ENCODE measurements at places on chromosomes 2 and 18.

GRCh38 chr18:8036551-8036950 lies 469.4 kb downstream of the PTPRM start:
- peak; percentile 68 for DNase-seq

GRCh38 chr2:138112536-138112935 lies 148.3 kb downstream of the HNMT start:
- DNase-seq: no peak

DNA sequence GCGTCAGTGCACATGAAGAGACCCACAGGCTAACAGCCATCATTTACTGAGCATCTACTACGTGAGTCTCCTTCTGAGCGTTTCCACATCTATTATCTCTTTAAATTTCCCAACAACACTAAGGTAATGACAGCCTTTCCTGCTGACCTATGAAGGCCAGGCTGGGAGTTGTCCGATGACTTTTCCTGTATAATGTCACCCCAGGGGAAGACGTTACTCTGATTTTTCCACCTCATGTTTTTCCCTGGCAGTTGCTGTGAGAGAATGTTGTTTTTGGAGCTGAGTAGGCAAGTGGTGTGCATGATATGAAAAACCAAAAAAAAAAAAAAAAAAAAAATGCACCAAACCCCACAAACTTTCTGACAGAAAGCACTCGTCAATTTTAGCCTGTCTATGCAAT lies 207.6 kb downstream of the SLC8A1 start:
- no peak for DNase-seq

DNA sequence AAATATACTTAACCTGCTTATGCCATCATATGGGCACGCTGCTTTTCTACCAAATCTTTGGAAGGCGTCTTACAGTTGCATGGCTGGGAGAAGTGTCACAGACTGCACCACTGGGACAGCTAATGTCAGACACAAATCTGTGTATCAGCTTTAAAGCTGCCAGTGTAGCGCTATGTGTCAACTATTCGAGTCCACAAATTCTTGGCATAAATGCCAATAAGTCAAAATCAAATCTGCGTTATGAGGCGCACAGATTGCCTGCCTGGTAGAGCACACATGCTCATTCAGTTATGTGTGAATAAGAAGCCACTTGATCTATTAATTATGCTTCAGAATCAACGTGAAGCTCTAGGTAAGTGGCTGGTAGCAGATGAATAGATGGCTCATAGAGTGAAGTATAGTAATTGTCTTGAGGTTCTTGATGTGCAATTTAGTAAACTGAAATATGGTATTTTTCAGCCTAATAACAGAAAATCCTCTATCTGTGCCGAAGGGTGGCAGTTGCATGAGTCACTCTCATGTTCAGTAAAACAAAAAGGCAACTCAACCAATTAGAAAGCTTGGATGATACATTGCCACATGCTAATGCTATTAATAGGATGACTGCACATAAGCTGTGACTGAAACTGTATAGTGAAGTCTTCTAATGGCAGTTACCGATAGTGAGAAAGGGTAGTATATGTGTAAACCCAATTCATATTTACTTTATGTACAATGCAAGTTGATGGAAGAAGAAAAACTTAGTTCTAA lies 52.0 kb downstream of the DCC start:
- no peak for DNase-seq

DNA sequence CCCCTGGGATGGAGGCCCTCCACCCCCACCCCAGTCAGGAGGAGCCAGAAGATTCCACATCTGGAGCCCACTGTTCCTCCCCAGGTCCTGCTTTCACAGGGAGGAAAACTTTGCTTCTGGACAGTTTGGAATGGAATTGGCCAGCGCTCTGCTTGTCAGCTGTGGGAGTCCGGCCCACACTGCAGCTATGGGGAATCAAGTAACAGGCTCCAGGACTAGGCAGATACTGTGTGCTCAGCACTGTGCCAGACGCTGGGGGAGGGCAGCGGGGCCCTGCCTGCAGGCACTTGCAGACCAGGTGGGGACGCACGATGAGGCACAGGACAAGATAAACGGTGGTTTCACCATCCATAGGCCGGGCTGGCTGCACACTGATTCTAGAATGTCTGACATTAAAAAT lies 114.0 kb downstream of the STPG4 start:
- peak; percentile 58 for DNase-seq

DNA sequence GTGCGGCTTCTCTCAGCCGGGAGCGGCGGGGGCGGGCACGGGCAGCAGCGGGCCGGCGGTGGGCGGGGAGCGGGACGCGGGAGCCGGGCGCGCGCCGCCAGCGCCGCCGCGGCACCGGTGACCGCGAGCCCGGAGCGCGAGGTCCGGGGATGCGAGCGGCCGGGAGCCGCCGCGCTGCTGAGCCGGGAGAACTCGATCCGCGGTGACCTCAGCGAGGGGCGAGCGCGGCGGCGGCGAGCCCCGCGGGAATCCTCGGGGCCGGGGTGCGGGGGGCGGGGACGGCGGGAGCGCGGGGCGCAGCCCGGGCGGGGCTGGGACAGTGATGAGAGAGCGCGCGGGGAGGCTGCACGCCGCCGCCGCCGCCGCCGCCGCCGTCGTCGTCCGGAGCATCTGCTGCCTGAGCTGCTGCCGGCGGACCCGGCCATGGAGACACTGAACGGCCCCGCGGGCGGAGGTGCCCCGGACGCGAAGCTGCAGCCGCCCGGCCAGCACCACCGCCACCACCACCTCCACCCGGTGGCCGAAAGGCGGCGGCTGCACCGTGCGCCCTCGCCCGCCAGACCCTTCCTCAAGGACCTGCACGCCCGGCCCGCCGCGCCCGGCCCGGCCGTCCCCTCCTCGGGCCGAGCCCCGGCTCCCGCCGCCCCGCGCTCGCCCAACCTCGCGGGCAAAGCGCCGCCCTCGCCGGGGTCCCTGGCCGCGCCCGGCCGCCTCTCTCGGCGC lies at the start of gene MTCL1:
Gene MTCL1, plus strand, starts transcription at position 319 of the 723 bp plus-strand sequence. Its CDS starts 105 bp downstream, at position 424.
- DNase-seq: peak; percentile 58

- DNase-seq: no peak
Measured at GRCh38 chr2:101740555-101740964, 43.1 kb downstream of the MAP4K4 start.

- DNase-seq: no peak
Measured at GRCh38 chr2:12762976-12763375, 46.2 kb downstream of the TRIB2 start.

GRCh38 chr2:236545814-236546480 lies 23.7 kb upstream of the ACKR3 start:
- DNase-seq: no peak

GRCh38 chr2:8118940-8119781 lies 562.7 kb upstream of the ID2 start:
- DNase-seq: no peak

GRCh38 chr2:73746015-73746876 lies 9.1 kb upstream of the TPRKB start:
- DNase-seq: no peak

DNA sequence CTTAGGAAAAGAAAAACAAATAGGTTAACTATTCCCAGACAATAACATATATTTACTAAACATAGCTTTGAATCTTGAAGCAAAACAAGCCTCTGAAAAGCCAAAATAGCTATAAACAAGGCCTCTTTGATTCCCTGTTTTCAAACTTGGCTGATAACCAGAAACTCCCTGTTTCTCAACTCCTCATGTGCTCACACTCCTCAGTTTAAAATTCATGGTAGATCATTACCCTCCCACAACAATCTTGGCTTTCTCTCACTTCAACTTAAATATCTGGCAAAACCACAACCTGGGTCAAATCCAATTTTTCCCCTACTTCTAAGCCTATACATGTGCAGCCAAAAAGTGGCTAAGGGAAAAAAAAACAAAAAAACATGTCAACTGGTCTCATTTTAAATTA lies 15.6 kb downstream of the SUCLG1 start:
- no peak for DNase-seq

DNA sequence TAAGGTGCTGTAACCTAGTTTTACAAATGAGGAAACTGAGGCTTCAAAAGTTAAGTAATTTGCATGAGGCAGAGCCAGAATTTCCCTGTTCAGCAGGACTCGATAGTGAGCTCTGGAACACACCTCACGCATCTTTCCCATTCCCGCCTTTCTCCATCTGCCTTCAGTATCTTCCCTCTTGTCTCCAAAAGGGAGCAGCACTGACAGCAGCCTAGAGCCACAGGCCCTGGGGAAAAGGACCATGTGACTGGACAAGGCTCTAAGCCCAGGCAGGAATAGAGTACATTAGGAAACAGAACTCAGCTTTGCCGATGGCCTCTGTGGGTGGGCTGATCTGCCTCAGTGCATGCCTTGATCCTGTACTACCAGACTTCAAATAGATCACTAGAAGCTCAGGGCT lies 21.5 kb downstream of the GPR155 start:
- peak; percentile 21 for DNase-seq

GRCh38 chr2:142065156-142065555 lies 65.7 kb downstream of the LRP1B start:
- no peak for DNase-seq

GRCh38 chr2:177810906-177811305 lies 261.7 kb downstream of the PDE11A start:
- no peak for DNase-seq

DNA sequence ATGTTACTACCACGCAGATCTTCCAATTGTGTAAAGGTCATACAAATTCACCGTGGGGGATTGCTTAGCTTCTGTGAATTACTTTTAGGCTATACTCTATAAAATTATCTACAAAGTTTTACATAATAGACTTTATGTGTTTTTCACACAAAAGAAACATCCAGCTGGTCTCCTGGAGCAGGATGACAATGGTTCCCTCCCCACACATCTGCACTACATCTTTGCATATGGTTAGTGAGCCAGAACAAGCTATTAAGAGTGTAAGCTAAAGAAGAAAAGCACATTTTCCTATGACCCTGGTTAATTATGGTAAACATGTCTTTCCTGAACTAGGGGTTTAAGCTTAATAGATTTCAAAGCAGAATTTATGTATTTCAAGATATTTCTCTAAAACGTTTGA lies 295.1 kb downstream of the ASXL3 start:
- no peak for DNase-seq

DNA sequence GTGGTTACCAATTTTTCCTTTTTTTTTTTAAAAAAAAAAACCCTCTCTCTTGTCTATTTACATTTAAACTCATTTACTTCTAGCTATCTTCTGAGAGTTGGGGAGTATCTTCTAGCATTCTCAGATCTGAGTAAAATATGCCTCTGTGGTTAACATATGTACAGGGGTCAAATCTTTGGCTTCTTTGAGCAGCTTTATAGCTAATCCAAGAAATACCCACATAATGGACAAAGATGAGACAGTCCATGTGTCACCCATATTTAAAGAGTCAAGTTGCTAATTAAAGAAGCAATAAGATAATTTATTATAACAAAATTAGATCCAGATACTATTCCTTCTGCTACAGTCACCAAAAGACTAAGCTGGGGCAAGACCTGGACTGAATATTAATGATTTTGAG lies 139.0 kb upstream of the HNRNPA3 start:
- no peak for DNase-seq
